ENCODE measurements at places on chromosomes 5 and 9.
A peak's percentile ranks its signal among the peaks of the same experiment; 100 is the strongest.

DNA sequence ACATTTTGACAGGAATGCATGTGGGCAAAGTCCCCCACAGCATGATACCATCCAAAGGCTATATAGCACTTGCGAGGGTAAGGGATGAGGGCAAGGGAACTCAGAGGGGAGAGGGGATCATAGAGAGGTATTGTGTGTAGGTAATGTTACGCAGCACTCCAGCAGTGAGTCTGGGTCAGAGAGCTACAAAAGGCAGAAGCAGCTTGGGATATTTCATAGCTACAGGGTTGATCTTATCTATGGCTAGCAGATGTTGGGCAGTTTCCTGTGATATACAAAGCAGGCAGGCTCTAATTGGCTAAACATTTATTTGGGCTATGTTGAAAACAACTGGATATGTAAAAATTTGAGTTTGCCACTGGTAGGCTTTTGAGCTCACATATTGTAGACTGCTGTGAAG, 17.8 kb upstream of the SLCO4C1 start:
- no peak for DNase-seq

DNA sequence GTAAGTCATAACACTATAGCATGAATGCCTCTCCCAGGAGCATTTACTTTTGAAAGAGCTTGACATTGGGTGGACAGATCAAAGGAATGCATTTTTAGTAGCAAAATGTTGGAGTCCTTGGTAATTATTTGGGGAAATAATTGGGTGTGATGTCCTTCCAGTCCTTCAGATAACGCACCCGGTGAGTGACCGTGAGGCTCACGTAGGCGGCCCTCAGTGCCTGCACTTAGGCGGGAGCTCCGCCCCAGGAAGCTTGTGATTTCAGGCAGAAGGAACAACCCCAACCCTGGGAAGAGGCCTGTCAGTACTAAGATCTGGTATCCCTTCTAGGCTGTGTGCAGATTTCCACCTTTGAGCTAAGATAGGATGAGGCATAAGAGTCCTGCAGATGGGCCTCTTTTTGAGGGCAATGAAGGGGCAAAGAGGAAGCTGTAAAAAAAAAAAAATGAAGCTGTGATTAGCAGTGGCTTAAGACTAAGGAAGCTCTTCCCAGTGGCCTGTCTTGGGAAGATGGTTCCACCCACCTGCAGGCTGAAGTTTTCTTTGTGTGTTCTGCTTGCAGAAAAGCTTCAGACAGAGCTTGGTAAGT, 14.9 kb downstream of the BTNL9 start:
- DNase-seq, result no peak

- no peak for DNase-seq
Measured at GRCh38 chr5:118776755-118777154, 211.6 kb downstream of the DTWD2 start.

DNA sequence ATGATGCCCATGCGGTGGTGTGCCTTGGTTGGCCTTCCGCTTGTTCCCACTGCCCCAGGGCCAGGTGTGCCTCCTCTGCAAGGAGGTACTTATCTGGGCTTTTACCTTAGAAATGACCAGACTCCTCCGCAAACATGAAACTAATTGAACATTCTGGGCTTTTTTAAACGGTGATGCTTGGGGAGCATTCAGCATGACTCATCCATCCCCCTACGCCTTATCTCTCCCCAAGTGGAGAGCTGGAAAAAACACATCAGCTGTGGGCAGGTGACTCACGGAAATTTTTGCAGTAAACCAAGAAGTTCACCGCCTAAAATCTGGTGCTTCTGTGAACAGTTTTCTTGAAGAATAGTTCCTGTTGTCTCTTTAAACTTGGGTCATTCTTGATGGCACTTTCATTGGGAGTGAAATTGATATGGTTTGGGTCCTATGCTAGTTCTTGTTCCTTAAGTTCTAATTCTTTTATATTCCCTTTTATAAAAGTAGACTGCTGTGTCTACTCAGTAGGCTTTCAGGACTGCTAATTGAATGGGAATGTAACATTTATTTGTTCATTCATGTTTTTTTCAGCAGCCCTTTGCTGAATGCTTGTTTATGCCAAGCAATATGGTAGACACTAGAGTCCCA, 39.6 kb downstream of the SFXN1 start:
- peak; percentile 76 for DNase-seq

GRCh38 chr5:78627175-78627574, 21.4 kb downstream of the LHFPL2 start:
- DNase-seq, result no peak

DNA sequence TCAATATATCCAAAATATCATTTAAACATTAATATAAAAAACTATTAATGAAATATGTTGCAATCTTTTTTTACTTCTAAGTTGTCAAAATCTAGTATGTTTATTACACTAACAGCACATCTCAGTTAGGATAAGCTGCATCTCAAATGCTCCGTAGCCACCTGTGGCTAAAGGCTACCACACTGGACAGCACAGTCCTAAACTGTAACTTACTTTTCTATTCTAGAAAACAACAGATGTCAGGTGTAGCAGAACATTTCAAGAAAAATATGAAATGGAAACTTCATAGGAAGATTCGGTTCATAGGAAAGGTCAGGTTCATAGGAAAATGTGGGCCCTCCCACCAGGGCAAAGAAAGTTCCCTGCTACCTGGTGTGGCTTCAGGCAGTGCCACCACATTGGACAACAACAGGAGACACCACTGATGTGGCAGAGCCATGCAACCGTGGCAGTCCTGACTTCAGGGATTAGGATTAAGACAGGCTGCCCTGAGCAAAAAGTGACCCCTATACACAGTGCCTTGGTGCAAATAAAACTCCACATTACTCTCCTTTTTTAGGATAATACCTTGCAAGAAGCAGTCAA, 197.8 kb upstream of the NR4A3 start:
- no peak for DNase-seq

GRCh38 chr5:35777358-35778087, 79.2 kb upstream of the IL7R start:
- DNase-seq, result peak; percentile 68
